ENCODE measurements at places on chromosomes 6 and 20.

- DNase-seq: no peak
These were observed 77.2 kb upstream of the SMIM28 start for GRCh38 chr6:138300469-138300868.

- DNase-seq: no peak
These were observed 41.5 kb downstream of the SENP6 start for GRCh38 chr6:75643173-75643572.

GRCh38 chr20:52290569-52290968 is 99.0 kb upstream of the ZFP64 start:
- DNase-seq: no peak

- DNase-seq: no peak
These were observed 21.0 kb downstream of the EPB41L1 start for GRCh38 chr20:36175475-36175995.

- no peak for DNase-seq
These were observed 64.0 kb downstream of the JAG1 start for GRCh38 chr20:10609770-10610169.

DNA sequence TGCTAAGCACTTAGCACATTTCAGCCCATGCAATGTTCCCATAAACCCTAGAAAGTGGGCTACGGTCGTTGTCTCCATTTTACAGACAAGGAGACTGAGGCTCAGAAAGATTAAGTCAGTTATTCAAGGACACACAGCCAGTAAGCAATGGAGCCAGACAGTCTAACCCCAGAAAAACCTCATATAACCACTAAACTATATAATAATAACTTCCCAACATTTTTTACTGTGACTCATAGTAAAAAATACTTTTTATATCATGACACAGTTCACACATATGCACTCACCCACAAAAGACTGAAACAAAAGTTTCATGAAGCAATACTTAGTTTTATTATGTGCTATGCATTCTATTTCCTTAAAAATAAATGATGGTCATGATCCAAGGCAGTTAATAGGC is 66.2 kb upstream of the EYA2 start:
- DNase-seq: no peak

DNA sequence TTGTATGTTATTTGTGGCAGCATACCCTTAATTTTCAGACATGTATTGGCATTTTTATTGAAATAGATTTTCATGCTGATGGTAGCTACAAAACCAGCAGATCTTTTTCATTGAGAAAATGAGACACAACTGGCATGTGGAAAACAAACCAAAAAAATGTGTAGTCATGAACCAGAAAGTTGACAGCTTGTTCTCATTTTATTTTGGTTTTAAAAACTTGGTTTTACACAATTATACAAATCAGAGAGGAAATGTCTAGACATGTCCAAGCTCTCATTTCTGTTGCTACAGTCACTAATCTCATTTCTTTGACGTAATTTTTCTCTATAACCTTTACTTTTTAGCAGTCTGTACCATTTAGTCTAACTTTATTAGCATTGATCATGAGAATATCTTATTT is 85.4 kb downstream of the GRIK2 start:
- no peak for DNase-seq

DNA sequence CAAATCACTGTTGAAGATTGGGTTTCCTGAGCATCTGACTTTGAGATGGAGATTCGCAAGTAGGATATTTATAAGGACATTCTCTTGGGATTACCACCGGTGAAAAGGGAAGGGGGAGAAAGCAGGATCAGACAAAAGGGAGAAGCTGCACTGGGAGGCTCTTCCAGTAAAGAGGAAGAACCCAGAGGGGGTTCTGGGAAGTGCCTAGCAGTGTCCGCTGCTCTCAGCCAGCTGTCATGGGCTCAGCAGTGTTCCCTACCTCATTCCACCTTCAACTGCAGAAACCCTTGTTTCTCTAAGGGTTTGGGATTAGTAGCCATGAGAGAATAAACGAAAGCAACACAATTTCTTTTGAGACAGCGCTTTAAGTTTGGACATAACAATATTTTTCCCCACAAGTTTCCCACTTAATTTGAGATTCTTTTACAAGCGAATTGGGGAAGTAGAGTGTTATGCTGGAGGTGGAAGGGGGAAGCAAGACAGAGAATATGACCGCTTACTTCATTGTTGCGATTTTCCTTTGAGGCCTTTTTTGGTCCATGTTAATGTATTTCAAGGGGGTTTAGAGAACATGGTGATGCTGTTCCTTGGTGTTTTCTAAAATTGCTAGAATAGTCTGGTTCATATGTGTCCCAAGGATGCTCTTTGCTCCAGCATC is 154.5 kb upstream of the SCGN start:
- DNase-seq: no peak

DNA sequence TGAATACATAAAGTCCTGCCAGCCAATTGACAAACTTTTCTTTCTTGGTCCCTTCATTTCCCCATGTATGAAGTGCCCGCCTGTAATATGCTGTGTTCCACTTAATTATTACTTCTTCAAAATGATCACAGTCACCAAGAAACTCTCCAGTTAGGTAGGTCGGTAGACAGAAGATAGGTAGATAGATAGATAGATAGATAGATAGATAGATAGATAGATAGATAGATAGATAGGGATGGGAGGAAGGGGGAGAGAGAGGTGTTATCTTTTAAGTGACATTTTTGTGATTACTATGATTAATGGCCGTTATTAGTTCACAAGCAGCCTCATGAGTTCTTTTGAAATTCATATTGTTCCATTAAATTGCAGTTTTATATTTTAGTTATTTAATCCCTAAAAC is 79.5 kb upstream of the TPD52L1 start:
- no peak for DNase-seq

DNA sequence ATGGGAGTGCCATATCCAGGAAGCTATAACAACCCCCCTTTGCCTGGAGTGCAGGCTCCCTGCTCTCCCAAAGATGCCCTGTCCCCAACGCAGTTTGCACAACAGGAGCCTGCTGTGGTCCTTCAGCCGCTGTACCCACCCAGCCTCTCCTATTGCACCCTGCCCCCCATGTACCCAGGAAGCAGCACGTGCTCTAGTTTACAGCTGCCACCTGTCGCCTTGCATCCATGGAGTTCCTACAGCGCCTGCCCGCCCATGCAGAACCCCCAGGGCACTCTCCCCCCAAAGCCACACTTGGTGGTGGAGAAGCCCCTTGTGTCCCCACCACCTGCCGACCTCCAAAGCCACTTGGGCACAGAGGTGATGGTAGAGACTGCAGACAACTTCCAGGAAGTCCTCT is 56.7 kb upstream of the TMEM181 start:
- DNase-seq: peak; percentile 38

DNA sequence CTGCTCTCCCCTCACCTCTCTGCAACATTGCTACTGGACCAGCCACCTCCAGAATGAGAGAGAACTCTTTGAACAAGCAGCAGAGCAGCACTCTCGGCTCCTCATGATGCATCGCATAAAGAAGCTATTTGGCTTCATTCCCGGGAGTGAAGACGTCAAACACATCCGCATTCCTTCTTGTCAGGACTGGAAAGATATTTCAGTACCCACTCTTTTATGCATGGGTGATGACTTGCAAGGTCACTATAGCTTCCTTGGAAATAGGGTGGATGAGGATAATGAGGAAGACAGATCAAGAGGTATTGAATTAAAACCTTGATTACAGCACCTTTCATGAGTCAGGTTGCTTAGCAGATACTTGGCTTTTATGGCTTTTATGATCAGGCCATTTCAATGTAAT is 4.3 kb downstream of the CALHM4 start:
- no peak for DNase-seq

DNA sequence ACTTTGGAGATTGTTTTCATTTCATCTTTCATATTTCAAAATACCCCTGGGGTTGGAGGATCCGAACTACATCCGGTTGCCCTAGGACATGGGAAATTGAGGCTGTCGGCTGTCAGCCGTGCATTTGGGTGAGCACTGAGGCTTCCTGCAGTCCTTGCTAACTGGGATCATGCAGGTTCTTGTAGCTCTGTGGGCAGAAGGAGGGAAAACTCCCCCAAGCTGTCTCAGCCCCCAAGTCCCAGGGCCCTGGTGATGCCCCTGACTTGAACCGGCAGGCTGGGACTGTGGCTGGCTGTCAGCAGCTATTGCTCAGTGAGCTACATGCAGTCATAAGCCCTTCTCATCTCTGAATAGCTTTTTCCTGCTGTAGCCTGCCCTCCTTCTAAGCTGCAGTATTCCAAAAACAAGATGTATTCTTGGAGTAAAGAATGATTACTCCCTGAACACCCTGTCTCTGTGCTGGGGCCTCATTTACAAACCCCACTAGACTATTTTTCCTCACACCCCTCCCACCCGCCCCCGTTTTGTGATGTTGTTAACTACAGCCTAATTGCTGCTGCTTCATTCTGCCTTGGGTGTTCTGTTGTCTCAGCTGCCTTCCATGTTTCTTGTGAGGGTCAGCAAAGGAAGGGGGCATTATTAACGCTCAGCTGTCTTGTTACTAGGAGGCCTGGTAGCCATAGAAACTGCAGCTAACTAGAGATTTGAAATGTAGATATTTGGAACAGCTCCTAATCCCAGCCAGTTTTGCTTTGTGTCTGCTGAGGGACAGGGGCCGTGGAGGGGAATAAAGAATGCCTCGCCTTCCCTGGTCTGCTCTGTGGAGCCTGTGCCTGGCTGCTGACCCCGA is 18.1 kb downstream of the MTRES1 start:
- DNase-seq: no peak

GRCh38 chr6:134092449-134092848 is 40.0 kb upstream of the SLC2A12 start:
- no peak for DNase-seq

DNA sequence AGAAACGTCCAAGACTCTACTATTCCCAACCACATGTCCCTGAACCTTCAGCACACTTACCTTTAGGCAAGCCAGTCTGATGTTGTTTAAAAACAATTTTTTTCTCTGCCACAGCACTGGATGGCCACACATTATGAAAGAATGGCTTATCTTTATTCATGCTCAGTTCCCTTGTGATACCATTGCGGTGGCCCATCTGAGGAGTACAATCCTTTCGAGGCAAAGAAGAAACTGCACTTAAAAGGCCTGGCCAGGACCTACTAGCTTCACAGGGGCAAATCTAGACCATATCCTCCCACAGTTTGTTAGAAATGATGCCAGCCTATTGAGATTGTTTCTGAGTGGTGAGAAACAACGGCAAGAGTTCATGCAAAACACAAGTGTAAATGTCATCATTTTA is 88.4 kb upstream of the PLEKHG1 start:
- DNase-seq: no peak

GRCh38 chr6:11432713-11433450 is 104.7 kb upstream of the TMEM170B start:
- no peak for DNase-seq

DNA sequence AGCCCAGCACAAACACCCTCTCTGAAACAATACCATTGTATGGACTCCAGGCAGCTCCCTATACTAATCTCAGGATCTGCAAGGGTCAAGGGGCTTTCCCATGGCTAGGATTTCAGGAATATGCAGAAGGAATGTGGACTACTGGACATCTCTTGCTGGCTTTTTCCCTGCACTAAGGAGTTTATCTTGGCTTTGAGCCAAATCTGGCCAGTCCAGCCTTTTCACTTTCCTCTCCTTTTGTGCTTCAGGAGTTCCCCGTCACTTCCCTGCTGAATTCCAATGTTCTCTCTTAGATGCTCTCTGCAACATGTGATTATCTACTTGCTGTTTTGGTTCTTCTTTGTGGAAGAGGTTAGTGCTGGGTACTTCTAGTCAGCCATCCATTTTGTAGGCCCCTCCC is 568.2 kb downstream of the HDGFL1 start:
- DNase-seq: no peak

GRCh38 chr6:101716810-101717209 is 323.3 kb downstream of the GRIK2 start:
- DNase-seq: no peak

DNA sequence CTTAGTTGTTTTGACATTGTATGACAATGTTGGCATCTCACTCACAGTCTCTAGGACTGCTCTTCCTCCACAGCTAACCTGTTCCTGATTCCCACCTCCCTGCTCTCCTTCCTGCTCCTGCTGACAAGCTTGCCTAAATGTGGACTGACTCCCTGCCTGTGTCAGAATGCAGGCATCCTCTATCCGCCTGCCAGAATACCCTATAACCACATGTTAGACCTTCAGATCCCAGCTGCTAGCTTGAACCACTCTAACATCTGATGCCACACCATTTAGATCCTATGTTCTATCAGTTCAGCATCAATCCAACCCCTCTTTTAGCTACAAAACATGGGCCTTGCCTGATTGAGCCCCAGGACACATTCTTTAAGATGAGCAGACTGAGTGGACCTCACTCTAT is 12.2 kb downstream of the FILIP1 start:
- no peak for DNase-seq

- DNase-seq: no peak
These were observed 271.7 kb downstream of the RFPL4B start for GRCh38 chr6:112618849-112619248.

DNA sequence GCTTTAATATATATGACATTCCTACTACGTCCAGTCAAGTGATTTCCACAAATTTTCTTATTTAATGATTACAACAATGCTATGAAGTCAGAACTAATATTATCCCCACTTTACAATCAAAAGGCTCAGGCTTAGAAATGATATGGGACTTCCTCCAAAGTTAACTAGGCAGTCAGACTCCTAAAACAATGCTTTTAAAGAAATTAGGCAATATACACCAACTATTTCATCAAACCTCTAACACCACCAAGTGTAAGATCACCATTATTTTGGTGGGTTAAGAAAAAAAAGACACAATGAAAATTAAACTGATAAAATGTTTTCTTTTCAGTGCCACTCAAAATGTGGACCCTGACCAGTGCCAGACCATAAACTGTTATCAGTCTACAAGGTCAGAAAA is 256.1 kb upstream of the RUNX2 start:
- no peak for DNase-seq

- DNase-seq: no peak
These were observed 1.9 kb upstream of the PPP1R3G start for GRCh38 chr6:5083307-5083583.

DNA sequence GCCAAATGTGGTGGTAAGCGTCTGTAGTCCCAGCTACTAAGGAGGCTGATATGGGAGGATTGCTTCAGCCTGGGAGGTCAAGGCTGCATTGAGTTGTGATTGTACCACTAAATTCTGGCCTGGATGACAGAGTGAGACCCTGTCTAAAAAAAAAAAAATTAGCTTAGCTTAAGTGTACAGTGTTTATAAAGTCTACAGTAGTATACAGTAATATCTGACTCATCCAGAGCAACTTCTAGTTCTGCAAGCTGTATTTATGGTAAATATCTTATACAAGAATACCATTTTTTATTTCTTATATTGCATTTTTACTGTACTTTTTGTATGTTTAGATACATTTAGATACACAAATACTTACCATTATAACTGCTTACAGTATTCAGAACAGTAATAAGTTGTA is 58.1 kb downstream of the UQCC1 start:
- DNase-seq: no peak

GRCh38 chr20:17752459-17752858 is 52.7 kb downstream of the BANF2 start:
- DNase-seq: no peak

- DNase-seq: no peak
These were observed 2.6 kb downstream of the GJA1 start for GRCh38 chr6:121437851-121438651.

DNA sequence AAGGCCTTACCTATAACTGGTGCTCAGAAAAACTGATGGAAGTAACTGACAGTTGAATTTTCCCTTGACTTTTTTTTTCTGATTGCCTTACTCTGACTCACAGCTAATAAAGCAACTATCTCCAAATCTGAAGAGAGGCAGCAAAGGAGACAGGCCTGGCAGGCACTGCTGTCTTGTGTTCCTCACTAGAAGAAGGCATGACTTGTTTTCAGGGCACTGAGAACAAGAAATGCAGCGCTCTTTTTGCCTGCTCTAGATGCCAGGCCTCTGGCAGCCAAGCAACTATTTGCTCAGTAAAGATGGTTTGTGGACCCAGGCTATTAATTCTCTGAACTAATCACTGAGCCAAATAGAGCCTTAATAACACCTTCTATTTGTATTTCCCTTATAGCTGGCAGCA is 155.1 kb downstream of the PRDM13 start:
- no peak for DNase-seq

Measured in activated CD8-positive, alpha-beta memory T cell treated with anti-CD3 and anti-CD28 coated beads, Interleukin-2, amount 50 U/mL, for 48 hours (primary cell).